ENCODE measurements at places on chromosomes 3 and 15.

GRCh38 chr3:31448035-31448881, 84.5 kb upstream of the STT3B start:
- peak; percentile 8 for DNase-seq

DNA sequence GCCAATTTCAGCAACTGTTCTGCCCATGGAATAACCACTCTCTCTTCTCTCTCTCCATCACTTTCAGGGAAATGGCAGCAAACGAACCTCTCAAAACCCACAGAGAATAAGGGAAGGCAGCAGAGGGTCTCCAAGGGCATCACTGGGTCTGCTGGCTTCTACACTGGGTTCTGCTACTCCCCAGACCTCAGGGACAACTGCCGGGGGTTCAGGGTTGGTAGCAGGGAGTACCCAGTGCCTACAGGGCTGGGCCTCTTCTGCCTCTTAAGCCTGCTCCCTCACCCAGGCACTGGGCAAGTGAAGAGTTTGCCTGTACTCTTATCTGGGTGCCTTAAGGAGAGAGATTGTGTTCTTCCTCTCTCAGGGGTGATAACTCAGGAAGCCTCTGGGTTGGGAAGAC, 2.5 kb downstream of the TCTA start:
- no peak for DNase-seq

DNA sequence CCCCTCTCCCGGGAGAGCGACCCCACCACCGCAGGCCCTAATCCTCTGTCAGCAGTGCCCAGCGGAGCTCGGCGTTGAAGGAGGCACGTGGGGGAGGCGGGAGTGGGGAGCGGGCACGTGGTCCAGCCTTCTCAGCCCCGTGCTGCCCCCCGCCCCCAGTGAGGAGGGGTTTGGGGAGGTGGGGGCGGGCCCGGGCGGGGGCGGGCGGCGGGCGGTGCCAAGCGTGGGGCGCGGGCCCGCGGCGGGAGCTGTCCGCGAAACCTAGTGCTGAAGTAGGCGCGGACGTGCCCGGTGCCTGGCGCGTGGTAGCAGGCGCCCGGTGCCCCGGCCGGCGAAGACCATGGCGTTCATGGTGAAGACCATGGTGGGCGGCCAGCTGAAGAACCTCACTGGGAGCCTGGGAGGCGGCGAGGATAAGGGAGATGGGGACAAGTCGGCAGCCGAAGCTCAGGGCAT, at the start of gene CPLX3:
Gene CPLX3, plus strand, starts transcription at position 264 of the 456 bp plus-strand sequence. Its CDS starts 77 bp downstream, at position 341.
- DNase-seq, result no peak

- peak; percentile 82 for DNase-seq
Measured at GRCh38 chr15:45429941-45430792, 51.8 kb upstream of the GATM start.

- no peak for DNase-seq
Measured at GRCh38 chr3:12343047-12343501, 54.2 kb downstream of the PPARG start.

- DNase-seq, result no peak
Measured at GRCh38 chr3:51581524-51581923, 43.0 kb downstream of the RAD54L2 start.

DNA sequence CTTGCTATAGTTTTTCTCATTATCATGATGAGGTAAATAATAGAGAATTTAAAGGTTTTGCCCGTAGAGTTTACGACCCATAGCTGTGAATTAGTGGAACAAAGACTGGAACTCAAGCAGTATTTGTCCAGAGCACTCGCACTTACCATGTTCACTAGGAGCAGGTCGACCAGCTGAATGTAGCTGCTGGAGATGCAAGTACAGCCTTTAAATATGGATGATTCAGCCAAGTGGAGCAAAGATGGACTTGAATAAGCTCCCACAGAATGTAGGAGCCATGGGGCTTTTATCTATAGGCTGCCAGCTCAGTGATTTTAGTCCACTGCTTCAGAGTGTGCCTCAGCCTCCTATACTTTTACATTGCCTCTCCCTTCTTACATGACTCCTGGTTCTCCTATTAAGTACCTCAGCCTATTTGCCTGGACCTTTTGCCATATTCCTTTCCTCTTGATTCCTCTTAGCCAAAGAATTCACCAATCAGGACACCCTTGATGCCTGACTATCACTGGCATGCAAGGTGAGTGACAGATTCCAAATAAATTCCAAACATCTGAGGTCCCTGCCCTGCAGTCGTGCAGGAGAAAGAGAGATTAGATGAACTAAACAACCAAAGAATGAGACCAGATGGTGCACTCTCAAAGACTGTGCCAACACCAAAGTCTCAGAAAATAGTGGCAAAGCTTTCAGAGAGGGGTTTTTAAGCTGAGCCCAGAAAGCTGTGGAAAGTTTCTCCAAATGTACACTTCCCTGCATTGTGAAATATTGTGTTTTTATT, 3.9 kb downstream of the MKRN3 start:
- DNase-seq, result no peak

GRCh38 chr3:55555873-55556618, 68.9 kb upstream of the WNT5A start:
- DNase-seq, result no peak

- DNase-seq, result no peak
Measured at GRCh38 chr3:175869404-175869803, 1010.3 kb downstream of the NAALADL2 start.

DNA sequence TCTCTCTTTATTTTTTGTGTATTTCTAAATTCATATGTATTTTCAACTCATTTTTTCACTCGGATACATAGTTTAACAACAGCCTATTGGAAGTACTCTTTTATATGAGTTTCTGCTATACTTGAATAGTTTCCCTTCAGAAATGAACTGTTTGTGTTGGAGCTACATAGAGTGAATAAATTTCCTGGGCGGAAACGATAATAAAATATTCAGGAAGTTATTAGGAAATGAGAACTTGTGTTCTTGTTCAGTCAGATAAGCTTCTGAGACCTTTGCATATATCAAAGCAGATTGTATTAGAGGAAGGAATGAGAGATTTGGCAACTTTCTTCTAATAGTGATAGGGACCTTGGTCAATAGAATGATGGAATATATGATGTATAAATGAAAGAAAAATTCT, 27.3 kb downstream of the NEO1 start:
- no peak for DNase-seq

GRCh38 chr15:27250223-27250622, 279.2 kb downstream of the GABRG3 start:
- no peak for DNase-seq

GRCh38 chr3:87856126-87856525, 202.7 kb downstream of the CGGBP1 start:
- DNase-seq, result no peak

- DNase-seq, result no peak
Measured at GRCh38 chr3:22106213-22106896, 355.3 kb upstream of the ZNF385D start.

DNA sequence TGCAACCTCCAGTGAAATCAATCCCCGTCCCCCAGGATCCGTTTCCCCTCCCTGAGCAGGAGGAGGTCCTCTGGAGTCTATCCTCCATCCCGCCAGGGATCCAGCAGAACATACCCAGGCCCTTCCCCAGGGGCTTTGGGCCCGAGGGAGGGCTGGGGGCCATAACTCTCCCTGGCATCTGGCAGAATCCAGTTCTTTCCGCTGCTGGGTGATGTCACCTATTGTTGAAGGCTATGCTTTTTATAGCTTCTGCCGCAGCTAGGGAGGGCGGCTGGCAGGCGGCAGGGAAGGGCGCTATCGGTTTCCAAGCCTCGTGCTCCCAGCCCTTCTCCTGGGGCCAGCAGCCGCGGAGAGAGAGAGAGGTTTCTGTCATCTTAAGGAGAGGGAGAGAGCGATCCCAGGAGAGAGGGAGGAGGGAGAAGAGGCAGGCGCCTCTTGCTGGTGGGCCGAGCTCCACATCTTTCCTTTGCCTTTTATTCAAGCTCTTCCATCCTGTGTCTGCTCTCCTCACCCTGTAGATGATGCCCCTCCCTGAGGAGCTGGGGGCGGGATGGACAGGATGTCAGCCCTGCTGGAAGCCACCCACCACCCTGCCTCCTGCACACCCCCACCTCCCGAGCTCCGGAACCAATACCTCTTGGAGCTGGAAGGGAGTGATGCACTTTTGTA, 120.1 kb downstream of the ANP32A start:
- DNase-seq, result no peak

DNA sequence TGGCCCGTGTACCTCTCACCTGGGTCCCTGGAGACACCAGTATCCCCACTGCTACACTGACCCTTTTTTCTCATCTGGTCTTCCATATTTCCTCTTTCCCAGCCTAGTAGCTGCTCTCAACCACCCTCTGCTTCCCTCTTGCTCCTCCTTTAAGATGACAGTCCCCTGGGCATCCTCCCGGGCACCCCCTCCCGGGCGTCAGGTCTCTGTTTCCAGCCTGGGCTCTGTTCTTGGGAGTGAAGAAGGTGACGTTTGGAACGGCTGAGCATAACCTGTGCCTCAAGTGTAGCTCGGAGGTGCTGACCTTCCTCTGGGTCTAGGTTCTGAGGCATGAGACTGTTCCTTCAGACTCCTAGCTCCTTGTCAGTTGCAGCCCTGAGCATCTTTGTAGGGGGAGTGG, 101.2 kb downstream of the VGLL4 start:
- no peak for DNase-seq

- DNase-seq, result no peak
Measured at GRCh38 chr3:141257961-141258360, 26.3 kb downstream of the PXYLP1 start.

DNA sequence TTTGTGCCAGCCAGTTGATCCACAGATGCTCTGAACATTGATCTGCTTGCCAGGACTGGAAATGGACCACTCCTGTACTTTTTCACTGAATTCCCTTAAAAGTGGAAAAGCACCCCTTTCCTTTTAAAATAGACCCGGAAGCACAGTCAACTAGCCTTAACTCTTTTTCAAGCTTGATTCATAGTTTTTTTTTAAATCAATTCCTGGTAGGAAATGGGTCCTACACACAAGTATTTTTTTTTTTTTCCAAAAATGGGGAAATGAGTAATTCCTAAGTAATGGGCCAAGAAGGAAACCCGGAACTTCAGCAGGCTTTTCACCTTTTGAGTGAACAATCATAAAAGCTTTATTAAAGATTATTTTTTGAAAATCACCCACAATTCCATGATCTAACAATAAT, 234.4 kb upstream of the ADAMTS9 start:
- no peak for DNase-seq

GRCh38 chr3:17478673-17479072, 263.8 kb downstream of the TBC1D5 start:
- no peak for DNase-seq

DNA sequence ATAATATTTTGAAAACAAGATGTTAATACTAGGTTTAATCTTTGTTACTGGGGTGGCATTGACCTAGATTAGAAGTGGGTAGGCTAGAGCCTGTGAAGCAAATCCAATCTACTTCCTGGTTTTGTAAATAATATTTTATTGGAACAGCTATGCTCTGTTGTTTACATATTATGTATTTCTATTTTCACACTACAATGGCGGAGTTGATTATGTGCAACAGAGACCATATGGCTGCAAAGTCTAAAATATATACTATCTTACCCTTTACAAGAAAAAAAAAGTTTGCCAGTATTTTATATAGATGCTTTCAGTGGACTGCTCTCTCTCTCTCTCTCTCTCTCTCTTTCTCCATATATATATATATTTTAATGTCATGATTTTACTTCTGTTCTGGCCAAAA, 244.2 kb downstream of the NLGN1 start:
- DNase-seq, result no peak

GRCh38 chr15:85874236-85874635, 79.5 kb upstream of the KLHL25 start:
- no peak for DNase-seq

- no peak for DNase-seq
Measured at GRCh38 chr3:42805141-42805821, 991 bp upstream of the HIGD1A start.

DNA sequence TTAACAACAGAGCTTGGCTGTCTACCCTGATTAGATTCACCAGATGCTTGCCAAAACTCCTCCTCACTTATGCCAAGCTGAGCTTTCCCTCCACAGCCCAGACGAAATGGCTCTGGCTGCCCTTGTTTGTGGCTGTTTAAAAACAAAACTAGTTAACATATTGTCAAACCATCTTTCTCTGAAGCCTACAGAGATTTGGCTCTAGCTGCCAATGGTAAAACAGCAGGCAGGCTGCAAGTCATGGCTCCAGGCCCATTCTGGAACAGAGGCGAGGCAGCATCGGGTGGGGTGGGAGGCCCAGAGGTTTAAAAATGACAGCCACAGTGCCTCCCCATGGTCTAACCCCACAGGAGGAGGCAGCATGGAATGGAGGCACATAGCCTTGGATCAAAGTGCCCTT, 75.9 kb downstream of the SCN5A start:
- DNase-seq, result no peak

DNA sequence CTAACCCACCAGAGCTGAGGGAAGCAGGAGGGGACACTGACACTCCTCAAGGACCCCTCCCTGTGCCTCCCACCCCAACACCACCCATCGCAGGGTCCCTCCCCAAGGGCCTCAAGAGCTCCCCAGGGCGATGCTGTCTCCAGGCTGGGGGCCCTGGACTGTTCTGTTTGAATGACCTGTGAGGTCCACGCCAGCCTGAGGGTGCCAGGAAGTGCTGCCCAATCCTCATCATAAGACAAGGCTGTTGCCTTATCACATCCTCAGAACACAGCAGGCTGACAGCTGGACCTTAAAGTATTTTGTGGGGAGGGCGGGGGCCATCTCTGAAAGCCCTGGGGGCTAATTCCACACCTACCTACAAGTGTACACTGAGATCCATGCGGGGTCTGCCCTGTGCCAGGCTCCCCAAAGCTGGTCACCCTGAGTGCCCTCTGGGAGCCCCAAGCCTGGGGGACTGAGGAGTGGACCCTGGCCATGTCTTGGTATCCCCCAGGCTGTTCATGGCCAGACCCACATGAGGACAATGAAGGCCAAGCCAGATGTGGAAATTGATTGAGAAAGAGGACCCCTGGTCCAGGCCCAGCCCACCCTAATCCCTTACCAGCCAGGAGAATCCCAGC, 23.8 kb upstream of the GOLGA6C start:
- no peak for DNase-seq

GRCh38 chr3:81554388-81554787, 207.1 kb downstream of the GBE1 start:
- DNase-seq, result no peak

- no peak for DNase-seq
Measured at GRCh38 chr15:53786401-53786800, 26.9 kb upstream of the WDR72 start.

GRCh38 chr15:25366058-25366457, 72.8 kb downstream of the UBE3A start:
- DNase-seq, result no peak

DNA sequence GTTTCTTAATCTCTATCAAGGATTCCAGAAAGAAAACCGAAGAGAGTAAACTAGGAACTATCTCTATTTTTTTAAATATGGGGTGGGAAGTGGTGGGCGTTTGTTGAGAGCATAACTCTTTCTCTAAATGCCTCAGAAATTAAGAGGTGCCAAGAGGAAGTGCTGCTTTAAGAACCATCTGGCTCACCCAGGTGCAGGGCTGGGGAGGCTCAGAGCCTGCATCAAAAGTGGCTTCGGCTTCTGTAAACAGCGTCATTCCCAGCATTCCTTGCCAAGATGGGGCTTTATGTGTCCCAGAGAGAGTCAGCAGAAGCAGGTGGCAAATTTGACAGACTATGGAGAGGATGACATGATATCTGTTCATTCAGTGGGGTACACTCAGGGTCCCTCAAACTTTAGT, 123.3 kb upstream of the BFSP2 start:
- DNase-seq, result no peak

- no peak for DNase-seq
Measured at GRCh38 chr3:114454551-114455251, 160.9 kb downstream of the TIGIT start.

GRCh38 chr3:178969004-178969700, 102.5 kb downstream of the ZMAT3 start:
- DNase-seq, result no peak
